Naive thymus-derived CD4-positive, alpha-beta T cell (primary cell): ENCODE measurements at places on chromosomes 16 and 17. TPM values are rescaled to one million over a fixed set of nuclear protein-coding genes. Genes with fewer than 3 reads are reported as not detected.

The KDM8 gene
- polyA plus RNA-seq: 15.4 TPM

The CHST4 gene
- not detected for polyA plus RNA-seq

The CDH1 gene
- not detected for polyA plus RNA-seq

The FADS6 gene
- polyA plus RNA-seq: not detected

The C17orf78 gene
- not detected for polyA plus RNA-seq

The PTGES3L gene
- not detected for polyA plus RNA-seq

The MT4 gene
- not detected for polyA plus RNA-seq

The RAB37 gene
- 30.7 TPM for polyA plus RNA-seq

The TEX14 gene
- not detected for polyA plus RNA-seq

The TMEM238L gene
- polyA plus RNA-seq: not detected

The SUPT6H gene
- 9.8 TPM for polyA plus RNA-seq
